ENCODE measurements at places on chromosomes 6 and 20.

- no peak for DNase-seq
These were observed 12.0 kb upstream of the ADGRF5 start for GRCh38 chr6:46933751-46934150.

- peak; percentile 48 for DNase-seq
These were observed 78.5 kb upstream of the PHACTR1 start for GRCh38 chr6:12637960-12638641.

GRCh38 chr20:38812709-38813573, 7.4 kb downstream of the PPP1R16B start:
- no peak for DNase-seq

- DNase-seq, result no peak
These were observed 164.0 kb downstream of the TBC1D7 start for GRCh38 chr6:13164291-13164690.

GRCh38 chr20:50859161-50859560, 64.3 kb downstream of the BCAS4 start:
- DNase-seq, result no peak

- DNase-seq, result no peak
These were observed 831.8 kb downstream of the EPHA7 start for GRCh38 chr6:92587525-92587924.

GRCh38 chr6:4563877-4564276, 212.3 kb upstream of the CDYL start:
- DNase-seq, result no peak

GRCh38 chr6:68726337-68726736, 91.3 kb downstream of the ADGRB3 start:
- DNase-seq, result no peak

- peak; percentile 57 for DNase-seq
These were observed 44.2 kb upstream of the SLC9A8 start for GRCh38 chr20:49768204-49769047.

DNA sequence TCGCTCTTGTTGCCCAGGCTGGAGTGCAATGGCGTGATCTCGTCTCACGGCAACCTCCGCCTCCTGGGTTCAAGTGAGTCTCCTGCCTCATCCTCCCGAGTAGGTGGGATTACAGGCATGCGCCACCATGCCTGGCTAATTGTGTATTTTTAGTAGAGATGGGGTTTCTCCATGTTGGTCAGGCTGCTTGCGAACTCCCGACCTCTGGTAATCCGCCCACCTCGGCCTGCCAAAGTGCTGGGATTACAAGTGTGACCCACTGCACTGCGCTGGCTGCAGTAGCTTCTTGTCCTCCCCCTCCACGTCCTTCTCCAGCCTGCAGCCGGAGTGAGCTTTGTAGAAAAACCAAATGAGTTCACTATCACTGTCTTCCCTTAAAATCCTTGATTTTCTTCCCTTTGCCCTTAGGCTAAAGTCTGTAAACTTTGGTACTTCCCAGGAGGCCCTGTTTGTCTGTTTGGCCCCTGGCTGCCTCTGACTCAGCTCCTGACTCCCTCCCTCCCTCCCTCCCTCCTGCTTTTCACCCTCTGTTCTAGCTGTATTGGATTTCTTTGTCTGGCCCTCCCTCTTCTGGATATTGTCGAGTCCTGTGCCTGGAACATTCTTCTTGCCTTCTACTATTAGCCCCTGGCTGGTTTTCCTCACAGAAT, 12.9 kb downstream of the PARD6B start:
- peak; percentile 63 for DNase-seq

DNA sequence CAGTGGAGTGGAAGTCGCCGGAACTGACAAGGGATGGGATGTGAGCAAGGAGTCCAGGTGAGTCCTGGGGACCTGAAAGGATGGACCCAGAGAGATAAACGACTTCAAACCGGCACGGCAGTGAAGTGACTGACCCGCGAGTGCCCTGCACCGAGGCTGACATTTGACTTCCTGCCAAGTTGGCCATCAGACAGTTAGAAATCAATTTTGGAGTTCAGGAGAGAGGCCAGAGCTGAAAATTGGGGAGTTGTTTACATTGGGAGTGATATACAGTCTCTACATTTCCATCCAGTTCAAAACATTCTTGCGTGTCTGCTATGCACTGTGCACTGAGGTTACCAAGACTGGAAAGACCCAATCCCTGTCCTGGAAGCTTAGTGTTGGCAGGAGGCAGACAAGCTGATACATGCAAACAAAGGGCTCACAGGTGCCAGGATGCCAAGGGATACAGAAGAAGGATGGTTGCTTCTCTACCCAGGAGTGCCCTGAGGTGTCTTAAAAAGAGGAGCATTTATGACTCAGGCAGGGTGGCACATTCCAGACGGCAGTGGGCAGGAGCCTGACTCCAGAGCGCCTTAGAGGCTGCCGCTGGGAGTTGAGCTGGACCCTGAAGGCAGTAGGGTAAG, 186.6 kb downstream of the MTHFD1L start:
- no peak for DNase-seq

DNA sequence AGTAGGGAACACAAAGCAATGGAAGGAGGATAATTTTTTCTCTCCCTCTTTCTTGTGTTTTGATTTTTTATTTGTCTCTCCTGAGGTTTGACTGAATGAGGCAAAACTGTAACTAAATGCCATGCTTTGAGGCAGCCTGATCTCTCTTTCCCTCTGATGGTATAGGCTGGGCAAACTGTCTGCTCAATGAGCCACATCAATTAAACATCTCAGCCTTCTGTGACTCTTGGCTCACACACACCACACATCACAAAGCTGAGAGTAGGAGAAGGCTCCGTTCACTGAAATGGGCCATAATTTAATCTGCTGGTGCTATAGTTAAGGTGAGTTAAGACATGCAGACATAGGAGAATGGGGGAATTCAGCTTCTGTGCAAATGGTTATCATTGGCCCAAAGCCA, 28.1 kb upstream of the SCGN start:
- no peak for DNase-seq

DNA sequence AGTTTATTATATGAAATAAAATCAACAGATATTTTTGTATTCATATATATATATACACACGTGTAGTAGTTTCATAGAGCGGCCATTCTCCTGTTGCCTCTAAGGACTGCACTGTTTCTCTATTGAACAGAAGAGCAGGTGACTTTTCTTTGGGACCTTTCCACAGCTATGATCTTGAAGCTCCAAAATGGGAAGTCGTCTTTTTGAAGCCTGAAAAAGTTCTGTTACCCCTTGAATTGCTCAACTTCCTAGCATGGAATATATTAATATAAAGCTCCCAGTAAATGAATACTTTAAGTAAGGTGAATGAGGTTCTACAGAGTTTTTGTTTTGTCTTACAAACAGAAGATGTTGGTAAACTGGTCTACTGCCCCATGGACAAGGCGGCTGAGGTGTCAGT, 42.2 kb upstream of the ADTRP start:
- no peak for DNase-seq

GRCh38 chr6:40916845-40917244, 122.2 kb downstream of the UNC5CL start:
- DNase-seq, result no peak

- peak; percentile 63 for DNase-seq
These were observed 2.2 kb downstream of the BRD2 start for GRCh38 chr6:32970413-32971241.

DNA sequence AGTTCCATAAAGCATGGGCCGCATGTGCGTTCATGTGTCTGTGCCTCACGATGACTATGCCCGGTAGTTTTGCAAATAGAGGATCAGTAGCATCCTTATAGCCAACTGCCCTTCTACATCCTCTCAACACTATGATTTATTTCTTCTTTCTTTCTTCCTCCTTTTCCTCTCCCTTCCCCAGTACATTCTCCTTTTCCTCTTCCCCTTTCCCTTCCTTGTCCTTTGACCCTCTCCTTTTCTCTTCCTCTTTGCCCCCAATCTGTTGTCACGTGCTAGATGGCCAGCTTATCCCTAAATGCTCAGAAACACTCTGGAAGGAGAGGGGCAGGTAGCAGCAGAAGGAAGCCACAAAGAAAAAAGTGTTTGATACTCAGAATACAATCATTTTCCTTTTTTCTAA, 20.2 kb upstream of the ADGRF1 start:
- no peak for DNase-seq

GRCh38 chr6:145963216-145964068, 716 bp downstream of the SHPRH start:
- no peak for DNase-seq

DNA sequence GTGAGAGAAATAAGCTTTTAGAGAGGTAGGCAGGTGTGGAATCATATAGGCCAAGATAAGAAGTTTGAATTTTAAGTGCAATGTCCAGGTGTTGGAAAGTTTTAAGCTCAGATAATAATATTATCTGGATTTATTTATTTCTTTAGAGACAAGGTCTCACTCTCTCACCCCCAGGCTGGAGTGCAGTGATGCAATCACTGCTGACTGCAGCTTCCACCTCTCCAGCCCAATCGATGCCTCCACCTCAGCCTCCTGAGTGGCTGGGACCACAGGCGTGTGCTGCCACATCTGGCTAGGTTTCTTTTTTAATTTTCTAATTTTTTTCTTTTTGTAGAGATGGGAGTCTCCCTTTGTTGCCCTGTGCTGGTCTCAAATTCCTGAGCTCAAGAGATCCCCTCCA, 5.5 kb upstream of the MAS1L start:
- DNase-seq, result no peak

GRCh38 chr6:112287577-112288225, 33.3 kb upstream of the LAMA4 start:
- DNase-seq, result no peak

GRCh38 chr20:31661625-31662371, 24.1 kb downstream of the COX4I2 start:
- no peak for DNase-seq

- DNase-seq, result no peak
These were observed at the start of gene CST7 for GRCh38 chr20:24948939-24949679. Gene CST7 (plus strand): TSS chr20:24949269. CDS start chr20:24949506, 237 bp downstream.

GRCh38 chr6:4732691-4733315, 43.4 kb upstream of the CDYL start:
- DNase-seq, result peak; percentile 86

GRCh38 chr6:145544041-145544440, 191.3 kb downstream of the EPM2A start:
- DNase-seq, result peak; percentile 83

- no peak for DNase-seq
These were observed 33.7 kb upstream of the ADGRF1 start for GRCh38 chr6:47075741-47076421.

GRCh38 chr6:1702580-1703051, 92.9 kb downstream of the FOXC1 start:
- no peak for DNase-seq

GRCh38 chr6:163835439-163836171, 421.1 kb downstream of the QKI start:
- DNase-seq, result no peak

- no peak for DNase-seq
These were observed 63.3 kb downstream of the MYLK4 start for GRCh38 chr6:2687456-2687855.

GRCh38 chr6:44036699-44037101, 90.6 kb downstream of the MRPL14 start:
- no peak for DNase-seq

DNA sequence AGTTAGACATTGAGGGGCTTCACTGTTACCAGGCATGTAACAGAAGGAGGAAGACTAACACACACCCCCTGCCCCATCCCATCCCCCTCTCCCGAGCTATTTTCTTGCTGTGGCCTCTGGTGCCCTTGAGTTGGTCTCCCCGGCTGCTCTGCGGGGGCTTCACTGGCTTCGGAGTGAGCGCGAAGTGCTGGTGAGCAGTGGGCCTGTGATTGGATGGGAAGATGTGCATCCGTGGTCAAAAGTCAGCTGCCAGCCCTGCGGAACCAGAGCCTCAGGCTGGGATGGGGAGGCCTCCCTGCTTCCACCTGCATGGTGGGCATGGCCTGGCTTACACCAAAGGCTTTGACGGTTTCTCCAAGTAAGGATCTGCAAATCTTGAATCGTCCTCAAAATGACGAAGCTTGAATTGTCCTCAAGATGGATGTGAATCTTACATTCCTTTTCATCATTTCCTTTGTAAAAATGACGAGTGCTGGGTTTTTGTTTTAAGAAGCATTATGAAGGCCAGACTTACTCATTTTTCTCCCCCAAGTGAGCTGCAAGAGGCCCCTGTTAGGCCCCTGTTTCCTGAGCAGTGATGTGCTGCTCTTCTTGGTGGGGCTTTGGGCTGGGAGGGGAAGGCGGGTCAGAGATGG, 23.7 kb downstream of the SPATA2 start:
- DNase-seq, result no peak

DNA sequence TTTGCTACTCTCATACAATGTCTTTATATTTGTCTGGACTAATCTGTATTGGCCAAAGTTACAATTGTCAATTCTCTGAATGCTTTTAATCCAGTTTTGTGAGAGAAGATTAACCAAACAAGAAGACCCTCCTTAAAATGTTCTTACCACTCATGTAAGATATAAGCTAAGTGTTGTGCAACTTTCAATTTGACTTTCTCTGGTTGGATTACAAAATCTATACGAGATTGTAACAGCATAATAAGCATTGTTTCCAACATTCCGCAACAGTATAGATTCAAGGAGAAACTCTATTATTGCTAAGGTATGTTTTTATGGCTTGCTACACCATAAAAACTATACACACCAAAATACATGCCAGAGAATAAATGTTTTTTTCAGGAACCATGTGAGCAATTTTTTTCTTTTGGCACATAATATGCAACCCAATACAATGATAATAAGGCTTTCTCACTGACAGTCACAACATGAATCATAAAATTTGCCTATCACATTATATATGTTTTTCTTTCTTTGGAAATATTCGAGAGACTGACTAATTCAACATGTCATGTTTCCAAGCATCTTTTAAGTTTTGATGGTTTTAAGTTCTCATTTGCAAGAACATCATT, 12.2 kb upstream of the TRPC4AP start:
- no peak for DNase-seq

- no peak for DNase-seq
These were observed 563.5 kb upstream of the AGPAT4 start for GRCh38 chr6:161837449-161837735.

GRCh38 chr6:36650848-36651478, 27.6 kb upstream of the CDKN1A start:
- no peak for DNase-seq

GRCh38 chr6:40585651-40586269, 1.4 kb downstream of the LRFN2 start:
- no peak for DNase-seq

GRCh38 chr20:32231847-32232246, 24.2 kb downstream of the POFUT1 start:
- no peak for DNase-seq

DNA sequence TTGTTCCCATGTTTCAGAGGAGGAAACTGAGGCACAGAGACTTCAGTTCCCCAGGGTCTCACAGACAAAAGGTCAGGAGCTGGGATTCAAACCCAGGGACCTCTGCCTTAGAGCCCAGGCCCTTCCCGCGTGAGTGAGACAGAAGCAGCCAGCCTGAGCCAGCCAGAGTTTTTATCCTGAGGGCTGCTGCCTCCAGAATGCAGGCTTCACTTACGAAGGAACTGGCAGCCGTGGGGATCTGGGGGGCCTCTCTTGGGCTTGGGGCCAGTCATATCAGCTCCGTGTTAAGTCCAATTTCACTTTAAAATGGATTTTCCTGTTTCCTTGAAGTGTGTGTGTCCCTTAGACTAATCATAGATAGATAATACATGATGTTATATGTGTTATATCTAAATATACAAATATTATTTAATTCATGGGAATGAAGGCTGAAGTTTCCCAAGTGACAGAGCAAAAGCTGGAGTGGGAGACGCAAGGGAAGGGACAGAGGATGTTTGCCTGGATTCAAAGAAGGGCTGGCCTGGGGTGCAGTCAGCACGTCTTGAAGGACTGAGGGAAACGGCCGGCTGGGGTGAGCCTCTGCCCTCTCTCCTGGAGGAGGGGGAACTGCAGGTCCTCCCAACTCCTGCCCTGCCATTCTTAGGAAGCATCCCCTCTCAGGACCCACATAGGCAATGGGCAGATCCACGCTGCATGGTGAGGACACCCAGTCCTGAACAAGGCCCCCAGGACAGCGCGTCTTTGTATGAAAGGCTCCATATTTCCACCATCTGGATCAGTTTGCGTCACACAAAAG, 320.1 kb downstream of the CDH4 start:
- DNase-seq, result no peak

All from non-pigmented ciliary epithelial cell (primary cell).